Pons (tissue), 1 donor: ENCODE measurements at places on chromosomes 13 and 19.

GRCh38 chr13:46721054-46721453, 75.9 kb downstream of the ESD start:
- DNase-seq: peak; percentile 66

DNA sequence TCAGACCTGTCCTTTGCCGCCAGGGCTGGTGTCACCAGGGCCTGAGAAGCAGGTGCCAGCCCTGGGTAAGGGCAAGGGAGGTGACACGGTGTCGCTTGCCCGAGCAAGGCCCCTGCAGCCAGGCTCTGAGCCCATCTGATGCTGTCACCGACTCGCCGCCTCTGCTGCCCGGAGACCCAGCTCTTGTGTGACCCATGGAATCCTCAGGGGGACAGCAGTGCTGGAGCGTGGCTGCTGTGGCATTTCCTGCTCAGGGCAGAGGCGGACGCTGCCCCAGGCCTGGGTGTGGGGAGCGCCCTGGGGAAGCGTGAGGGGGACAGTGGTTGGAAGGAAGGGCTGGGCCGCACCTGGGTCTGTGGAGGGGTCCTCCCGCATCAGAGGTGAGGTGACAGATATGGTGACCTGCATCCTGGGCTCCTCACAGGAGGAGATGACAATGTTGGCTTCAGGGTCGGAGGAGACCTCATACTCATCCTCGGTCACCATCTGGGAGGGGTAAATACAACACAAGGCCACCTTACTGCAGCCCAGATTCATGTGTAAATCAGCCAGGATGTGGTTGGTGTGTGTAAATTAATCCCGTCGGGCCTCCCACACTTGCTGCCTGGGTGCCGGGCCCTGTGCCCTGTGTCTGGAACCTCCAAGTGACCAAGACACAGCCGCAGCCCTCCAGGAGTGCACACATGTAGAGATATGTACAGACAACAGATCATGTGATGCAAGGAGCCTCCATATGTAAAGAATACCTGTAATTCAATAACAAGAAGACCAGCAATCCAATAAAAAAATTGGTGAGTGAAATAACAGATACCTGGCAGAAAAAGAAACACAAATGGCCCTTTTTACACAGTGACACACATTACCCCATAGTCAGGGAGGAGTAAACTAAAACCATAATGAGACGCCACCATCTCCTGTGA, 27.6 kb upstream of the MATK start:
- DNase-seq: no peak

DNA sequence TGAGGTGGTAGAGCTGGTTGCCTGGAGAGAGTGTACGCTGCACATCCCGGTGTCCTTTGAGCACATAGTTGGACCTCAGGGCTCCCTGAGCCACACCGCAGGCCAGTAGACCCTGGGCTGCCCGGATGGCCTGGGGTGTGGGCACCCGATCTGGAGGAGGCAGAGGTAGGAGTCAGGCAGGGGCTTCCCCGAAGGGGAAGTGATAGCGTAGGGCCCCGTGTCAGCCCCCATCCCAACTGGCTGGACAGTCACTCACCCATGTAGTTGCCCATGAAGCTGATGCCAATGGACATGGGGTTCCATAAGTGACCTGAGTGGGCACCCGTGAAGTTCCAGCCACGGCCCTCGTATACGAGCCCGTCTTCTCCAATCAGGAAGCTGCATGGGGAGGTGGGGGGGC, 3.6 kb downstream of the PGLYRP1 start:
- no peak for DNase-seq

DNA sequence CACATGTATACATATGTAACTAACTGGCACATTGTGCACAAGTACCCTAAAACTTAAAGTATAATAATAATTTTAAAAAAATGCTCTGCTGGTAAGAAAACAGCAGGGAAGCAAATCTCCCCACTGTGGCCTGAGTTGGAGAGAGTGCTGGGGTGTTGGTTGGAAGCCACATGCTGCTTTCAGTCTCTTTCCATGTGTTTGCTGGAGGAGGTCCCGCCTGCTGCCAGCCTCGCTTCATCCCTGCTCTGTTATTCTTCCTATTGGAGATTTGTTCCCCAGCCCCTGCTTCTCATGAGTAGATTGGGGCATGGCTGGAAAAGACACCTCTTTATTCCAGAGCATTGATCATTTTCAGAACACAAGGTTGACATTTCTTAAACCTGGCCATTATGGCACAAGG, 230.5 kb downstream of the FGF9 start:
- no peak for DNase-seq

DNA sequence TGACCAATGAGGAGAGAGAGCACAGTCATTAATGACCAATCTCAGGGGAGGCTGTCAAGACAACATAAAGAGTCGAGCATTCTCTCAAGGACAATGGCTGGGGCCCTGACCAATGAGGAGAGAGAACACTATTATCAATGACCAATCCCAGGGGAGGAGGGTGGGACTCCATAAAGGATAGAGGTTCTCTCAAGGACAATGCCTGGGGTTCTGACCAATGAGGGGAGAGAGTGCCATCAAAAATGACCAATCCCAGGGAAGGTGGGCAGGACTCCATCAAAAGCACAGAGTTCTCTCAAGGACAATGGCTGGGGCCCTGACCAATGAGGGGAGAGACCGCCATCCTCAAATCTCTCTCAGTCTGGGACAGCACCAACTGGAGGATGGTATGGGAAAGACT, 3.3 kb upstream of the KLK11 start:
- DNase-seq: no peak

DNA sequence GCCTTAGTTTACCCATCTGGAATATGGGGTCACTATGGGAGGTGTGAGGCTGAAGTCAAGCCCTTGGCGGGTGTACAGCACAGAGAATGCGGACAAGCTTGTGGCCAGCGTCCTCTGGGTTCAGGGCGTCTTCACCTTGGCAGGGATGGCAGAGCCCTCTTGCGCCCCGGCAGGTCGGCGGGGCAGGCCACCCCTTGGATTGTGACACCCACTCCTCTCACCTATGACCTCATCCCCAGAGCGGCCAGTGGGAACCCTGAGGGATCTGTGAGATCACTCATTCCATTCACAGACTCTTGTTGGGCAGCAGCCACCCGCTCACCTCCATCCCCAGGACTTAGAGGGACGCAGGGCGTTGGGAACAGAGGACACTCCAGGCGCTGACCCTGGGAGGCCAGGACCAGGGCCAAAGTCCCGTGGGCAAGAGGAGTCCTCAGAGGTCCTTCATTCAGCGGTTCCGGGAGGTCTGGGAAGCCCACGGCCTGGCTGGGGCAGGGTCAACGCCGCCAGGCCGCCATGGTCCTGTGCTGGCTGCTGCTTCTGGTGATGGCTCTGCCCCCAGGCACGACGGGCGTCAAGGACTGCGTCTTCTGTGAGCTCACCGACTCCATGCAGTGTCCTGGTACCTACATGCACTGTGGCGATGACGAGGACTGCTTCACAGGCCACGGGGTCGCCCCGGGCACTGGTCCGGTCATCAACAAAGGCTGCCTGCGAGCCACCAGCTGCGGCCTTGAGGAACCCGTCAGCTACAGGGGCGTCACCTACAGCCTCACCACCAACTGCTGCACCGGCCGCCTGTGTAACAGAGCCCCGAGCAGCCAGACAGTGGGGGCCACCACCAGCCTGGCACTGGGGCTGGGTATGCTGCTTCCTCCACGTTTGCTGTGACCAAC, at the start of gene SPACA4:
Gene SPACA4 (plus strand): TSS at position 280 of the 896 bp plus-strand sequence. CDS start 237 bp downstream, at position 517.
- no peak for DNase-seq

DNA sequence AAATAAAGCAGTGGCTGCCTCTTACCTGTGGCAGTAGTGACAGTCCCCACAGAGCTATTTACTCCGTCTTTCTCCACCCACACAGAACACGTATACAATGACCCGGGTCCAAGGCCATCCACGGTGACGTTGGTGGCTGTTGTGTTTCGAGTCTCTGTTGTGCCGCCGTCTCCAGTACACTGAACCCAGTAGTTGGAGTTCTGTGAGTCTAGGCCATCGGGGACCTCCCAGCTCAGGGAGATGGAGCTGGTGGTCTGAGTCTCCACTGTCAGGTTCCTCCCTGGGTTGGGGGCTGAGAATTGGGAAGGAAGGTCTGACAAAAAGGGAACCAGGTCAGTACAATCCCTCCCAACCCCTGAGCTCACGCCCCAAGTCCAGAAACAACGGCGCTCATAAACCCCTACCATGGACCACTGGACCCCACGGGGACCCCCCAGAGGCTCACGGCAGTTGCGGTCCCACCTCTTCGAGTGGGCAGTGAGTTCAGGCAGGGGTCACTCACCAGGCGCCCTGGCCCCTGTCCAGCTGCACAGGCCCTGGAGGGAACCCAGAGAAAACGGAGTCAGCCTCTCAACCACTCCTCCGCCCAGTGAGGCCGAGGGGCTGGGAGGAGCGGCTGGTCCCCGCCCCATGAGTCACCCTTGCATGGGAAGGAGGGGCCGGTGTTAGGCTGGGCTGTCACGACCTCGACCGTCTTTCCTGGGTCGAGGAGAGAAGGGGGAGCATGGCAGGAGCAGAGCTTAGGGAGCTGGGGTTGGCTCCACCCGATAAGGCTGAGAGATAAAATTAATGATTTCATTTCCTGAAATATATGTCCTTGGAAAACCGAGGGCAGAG, 2.4 kb downstream of the PTPRH start:
- DNase-seq: peak; percentile 85

- no peak for DNase-seq
These were observed 14.7 kb downstream of the MAG start for GRCh38 chr19:35306473-35307246.

GRCh38 chr13:64158908-64159307, 2743.3 kb upstream of the PCDH20 start:
- no peak for DNase-seq

GRCh38 chr13:94217370-94217769, 262.1 kb downstream of the DCT start:
- DNase-seq: no peak

- no peak for DNase-seq
These were observed 28.4 kb downstream of the SOX1 start for GRCh38 chr13:112095354-112095753.

DNA sequence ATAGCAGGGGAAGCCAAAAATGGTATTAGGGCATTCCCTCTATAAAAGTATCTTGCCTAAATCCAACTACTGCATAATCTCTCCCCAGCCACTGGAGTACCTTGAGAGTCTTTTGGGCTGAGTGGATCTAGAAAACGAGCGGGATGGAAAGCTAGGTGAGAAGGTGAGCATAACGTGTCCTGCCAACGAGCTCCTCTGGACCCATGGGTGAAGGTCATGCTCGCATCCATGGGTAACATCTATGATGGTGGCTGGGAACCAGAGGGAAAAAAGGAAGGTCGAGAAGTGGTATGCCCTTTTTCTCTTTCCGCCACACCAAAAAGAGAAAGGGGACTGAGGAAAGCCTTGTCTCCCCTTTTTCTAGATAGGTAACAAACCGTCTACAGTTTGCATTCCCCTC, 63.0 kb downstream of the ZNF208 start:
- no peak for DNase-seq

DNA sequence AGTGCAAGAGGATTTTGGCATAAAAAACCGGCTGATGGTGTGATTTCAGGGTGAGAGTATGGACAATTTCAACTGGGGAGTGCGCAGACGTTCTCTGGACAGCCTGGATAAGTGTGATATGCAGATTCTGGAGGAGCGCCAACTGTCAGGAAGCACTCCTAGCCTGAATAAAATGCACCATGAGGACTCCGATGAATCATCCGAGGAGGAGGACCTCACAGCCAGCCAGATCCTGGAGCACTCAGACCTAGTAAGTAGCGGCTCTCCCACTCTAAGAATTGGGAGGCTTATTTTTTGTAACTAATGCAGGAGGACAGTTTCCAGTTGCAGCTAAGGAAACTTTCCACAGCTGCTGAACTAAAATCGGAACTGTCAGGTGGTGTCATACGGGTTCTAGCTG, 53.6 kb downstream of the ZAR1L start:
- peak; percentile 39 for DNase-seq

DNA sequence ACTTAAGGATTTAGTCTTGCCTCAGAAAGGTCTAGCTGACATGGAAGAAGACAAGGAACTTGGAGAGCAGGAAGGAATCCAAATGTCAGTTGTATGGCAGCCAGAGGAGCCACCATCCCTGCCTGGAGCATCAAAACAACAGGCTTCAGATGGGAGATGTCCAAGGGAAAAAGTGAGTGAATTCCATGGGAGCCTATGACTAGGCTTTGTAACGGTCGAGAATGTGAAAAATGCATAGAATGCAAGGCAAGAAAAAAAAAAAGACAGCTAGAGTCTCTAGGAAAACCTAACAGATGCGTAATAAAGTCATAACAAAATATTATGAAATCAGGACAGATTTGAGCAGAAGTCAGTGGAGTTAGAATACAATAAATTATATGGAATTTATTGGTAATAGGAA, 183.7 kb upstream of the LSM14A start:
- no peak for DNase-seq

DNA sequence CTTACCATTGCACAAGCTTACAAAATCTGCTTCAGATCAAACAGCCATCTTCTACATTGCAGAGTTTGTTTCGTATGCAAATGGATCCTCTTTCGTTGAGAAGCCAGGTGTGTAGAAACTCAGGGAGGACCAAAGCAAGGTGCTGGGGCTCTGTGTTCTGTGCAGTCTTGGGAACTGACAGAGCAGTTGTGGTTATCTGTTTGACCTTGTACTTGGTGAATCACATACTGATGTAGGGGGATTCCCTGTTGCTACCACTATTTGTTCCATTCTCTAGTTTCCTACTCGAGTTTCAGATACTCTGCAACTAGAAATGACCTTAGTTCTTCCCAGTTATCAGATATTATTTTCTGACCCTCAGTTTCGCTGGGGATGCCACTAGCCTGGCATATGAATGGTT, 95.2 kb upstream of the CLDN10 start:
- DNase-seq: no peak

GRCh38 chr19:30330266-30330665, 41.9 kb upstream of the ZNF536 start:
- no peak for DNase-seq

GRCh38 chr13:30907121-30907861, 1.2 kb downstream of the MEDAG start:
- DNase-seq: no peak

GRCh38 chr13:44273991-44274770, 99.4 kb upstream of the SERP2 start:
- peak; percentile 52 for DNase-seq

DNA sequence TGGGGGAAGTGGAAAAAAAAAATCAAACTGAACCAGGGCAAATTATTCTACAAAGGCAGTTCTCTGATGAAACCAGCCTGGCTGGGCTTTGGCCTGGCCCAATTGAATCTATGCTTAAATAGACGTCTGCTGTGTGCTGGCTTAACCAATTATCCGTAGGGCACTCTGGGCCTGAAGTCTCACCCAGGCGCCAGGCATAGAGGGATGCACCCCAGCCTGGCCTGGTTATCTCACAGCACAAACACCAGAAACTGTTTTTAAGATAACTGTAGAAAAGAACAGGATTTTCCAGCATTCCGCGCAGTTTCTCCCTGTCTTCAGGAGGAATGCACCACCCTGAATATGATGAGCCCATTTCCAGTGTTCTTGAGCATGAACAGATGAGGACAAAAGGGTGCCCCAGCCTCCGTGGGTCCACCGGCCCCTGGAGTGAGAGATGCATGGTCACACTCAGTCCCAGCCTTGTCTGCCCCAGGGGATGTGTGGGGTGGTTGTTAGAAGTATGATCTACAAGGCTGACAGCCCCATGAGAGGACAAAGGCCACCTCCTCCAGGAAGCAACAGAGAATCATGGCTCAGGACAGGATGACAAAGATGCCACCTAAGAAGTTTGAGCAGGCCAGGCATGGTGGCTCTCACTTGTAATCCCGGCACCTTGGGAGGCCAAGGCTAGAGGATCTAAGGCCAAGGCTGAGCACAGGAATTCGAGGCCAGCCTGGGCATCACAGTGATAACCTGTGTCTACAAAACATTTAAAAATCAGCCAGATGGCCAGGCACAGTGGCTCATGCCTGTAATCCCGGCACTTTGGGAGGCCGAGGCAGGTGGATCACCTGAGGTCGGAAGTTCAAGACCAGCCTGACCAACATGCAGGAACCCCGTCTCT, 50.2 kb downstream of the PEPD start:
- no peak for DNase-seq
